Hepatocyte (in vitro differentiated cells): ENCODE measurements at places on chromosomes 16 and 17. TPM values are rescaled to one million over a fixed set of nuclear protein-coding genes. Genes with fewer than 3 reads are reported as not detected.
A peak's percentile ranks its signal among the peaks of the same experiment; 100 is the strongest.

DNA sequence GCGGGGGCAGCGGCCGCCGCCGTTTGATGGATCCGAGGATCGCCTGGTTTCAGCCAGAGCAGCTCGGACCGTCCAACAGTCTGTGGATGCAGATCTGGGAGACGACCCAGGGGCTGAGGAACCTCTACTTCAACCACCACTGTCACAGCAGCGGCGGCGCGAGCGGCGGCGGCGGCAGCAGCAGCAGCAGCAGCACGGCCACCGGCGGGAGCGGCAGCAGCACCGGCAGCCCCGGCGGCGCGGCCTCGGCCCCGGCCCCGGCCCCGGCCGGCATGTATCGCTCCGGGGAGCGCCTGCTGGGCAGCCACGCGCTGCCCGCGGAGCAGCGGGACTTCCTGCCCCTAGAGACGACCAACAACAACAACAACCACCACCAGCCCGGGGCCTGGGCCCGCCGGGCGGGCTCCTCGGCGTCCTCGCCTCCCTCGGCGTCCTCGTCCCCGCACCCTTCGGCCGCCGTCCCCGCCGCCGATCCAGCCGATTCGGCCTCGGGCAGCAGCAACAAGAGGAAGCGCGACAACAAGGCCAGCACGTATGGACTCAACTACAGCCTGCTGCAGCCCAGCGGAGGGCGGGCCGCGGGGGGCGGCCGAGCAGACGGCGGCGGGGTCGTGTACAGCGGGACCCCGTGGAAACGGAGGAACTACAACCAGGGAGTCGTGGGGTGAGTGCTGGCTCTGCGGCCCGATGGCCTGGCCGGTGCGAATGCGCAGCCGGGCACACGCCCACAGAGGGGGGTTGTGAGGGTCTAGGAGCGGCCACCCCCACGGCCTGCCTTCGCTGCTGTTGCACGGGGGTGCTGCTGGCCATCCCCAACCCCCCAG, 702 bp downstream of the TENT4B start:
- H3K27me3 ChIP-seq: no peaks in the 10 kb centered on the region
- peak overlapping the region; percentile 92 for H3K4me3 ChIP-seq
- peaks cover 7% of the 10 kb centered on the region for H3K4me1 ChIP-seq
- peak overlapping the region; percentile 79 for H3K27ac ChIP-seq
- DNase-seq: no peak

DNA sequence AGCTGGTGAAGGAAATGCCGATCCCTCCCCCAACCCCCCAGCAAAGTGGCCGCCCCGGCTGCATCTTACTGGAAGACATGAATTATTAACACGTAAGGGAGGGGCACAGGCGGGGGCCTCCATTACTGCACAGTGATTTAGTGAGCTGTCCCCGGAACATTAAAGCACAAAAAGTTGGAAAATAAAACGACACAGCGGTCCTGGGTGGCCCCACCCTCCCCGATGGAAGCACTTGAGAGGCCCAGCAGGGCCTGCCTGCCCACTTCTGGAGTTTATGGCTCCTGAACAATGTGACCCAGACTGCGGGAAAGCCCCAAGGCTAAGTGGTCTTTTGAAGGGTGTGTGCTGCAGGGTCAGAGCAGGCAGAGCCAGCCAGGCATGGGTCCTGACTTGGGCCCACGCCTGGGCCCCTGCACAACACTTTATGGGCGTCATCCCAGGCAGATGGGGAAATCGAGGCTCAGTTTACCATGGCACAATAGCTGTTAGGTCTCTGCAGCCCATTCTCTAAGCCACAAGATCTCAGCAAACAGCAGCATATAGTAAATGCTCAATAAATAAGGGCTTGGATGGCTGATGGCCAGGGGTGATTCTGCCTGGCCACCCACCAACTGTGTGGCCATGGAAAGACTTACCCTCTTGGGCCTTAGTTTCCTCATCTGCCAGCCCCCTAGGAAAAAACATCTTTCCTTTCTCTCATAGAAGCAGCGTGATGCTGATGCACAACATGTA, 22.8 kb downstream of the CCDC102A start:
- DNase-seq: peak; percentile 85
- H3K27ac ChIP-seq: peak overlapping the region; percentile 92
- peaks cover 37% of the 10 kb centered on the region for H3K4me1 ChIP-seq
- no peaks in the 10 kb centered on the region for H3K27me3 ChIP-seq

ACSM2A gene
- 25.5 and 27.6 TPM in 2 replicates for total RNA-seq

RTN4RL1 gene
- 0.48 and 1.4 TPM in 2 replicates for total RNA-seq

FKBP10 gene
- 239 and 290 TPM in 2 replicates for total RNA-seq

- no peaks in the 10 kb centered on the region for H3K36me3 ChIP-seq
- DNase-seq: no peak
- no peaks in the 10 kb centered on the region for H3K27me3 ChIP-seq
- no peak overlapping the region for H3K4me3 ChIP-seq
- no peak overlapping the region for H3K27ac ChIP-seq
- no peaks in the 10 kb centered on the region for H3K4me1 ChIP-seq
Measured at GRCh38 chr16:68599586-68599985, 45.5 kb upstream of the CDH3 start.

DNA sequence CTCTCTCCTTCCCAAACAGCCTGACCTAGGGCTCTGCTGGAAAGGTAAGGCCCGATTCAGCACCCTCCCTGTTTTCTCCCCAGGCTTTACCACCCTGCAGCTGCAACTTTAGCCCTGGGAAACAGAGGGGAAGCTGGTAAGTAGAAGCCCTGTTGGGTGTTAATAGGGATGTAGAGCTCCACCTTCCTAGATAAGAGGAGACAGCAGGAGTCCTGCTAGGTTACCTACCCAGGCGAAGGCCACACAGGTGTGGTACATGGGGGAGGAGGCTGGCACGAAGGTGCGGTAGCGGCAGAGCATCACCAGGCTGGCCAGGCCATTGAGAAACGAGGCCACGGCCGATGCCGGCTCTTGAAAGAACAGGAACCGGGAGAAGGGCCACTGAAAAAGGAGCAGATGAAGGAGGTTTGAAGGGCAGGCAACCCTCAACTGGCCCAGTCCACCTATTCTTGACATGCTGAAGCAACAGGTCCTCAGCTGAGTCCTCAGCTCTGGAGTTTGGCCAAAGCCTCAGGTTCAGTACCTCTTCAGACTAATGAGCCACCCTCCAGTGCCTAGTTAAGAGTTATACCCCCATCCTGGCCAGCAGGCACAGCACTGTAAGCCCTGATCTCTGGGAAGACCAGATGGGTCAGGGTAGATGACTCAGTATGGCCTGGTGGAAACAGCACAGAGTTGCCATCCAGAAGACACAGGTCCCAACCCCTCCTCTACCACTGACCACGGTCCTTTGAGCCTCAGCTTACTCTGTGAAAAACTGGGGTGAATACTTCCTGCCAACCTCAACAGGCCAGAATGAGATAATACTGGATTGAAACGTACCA, 3.3 kb downstream of the PGAP3 start:
- no peaks in the 10 kb centered on the region for H3K27me3 ChIP-seq
- H3K36me3 ChIP-seq: no peaks in the 10 kb centered on the region
- no peak overlapping the region for H3K27ac ChIP-seq
- H3K4me1 ChIP-seq: peaks cover 17% of the 10 kb centered on the region
- no peak overlapping the region for H3K4me3 ChIP-seq

MYH1 gene
- 0.12 TPM in 1 of 2 replicates, not detected in the other for total RNA-seq

HASPIN gene
- 1.3 and 1.5 TPM in 2 replicates for total RNA-seq

DNA sequence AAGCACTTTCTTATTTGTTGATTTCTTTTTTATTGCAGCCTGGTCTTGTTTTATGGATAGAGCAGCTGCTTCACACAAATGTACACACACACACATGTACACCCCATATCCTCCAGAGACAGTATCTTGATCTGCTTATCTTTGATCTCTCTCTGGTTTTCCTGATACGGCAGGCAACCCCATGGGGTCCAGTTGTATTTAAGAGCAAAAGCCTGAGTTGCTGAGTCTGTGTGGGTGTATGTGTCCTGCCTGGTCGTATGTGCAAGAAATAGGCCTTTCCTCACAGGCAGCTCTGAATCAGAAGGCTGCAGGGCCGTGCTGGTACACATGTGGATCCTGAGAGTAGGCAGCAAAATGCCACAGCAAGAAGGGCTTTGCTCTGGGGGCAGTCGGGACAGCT, 14.6 kb upstream of the LGALS9 start:
- H3K4me1 ChIP-seq: no peaks in the 10 kb centered on the region
- no peaks in the 10 kb centered on the region for H3K27me3 ChIP-seq
- H3K4me3 ChIP-seq: no peak overlapping the region
- no peaks in the 10 kb centered on the region for H3K36me3 ChIP-seq

CHP2 gene
- total RNA-seq: 1.6 and 2.0 TPM in 2 replicates

GRCh38 chr17:64443086-64443760, 5.7 kb upstream of the MILR1 start:
- H3K27ac ChIP-seq: no peak overlapping the region
- H3K4me3 ChIP-seq: no peak overlapping the region
- no peaks in the 10 kb centered on the region for H3K36me3 ChIP-seq
- no peak for DNase-seq
- H3K4me1 ChIP-seq: no peaks in the 10 kb centered on the region

DNA sequence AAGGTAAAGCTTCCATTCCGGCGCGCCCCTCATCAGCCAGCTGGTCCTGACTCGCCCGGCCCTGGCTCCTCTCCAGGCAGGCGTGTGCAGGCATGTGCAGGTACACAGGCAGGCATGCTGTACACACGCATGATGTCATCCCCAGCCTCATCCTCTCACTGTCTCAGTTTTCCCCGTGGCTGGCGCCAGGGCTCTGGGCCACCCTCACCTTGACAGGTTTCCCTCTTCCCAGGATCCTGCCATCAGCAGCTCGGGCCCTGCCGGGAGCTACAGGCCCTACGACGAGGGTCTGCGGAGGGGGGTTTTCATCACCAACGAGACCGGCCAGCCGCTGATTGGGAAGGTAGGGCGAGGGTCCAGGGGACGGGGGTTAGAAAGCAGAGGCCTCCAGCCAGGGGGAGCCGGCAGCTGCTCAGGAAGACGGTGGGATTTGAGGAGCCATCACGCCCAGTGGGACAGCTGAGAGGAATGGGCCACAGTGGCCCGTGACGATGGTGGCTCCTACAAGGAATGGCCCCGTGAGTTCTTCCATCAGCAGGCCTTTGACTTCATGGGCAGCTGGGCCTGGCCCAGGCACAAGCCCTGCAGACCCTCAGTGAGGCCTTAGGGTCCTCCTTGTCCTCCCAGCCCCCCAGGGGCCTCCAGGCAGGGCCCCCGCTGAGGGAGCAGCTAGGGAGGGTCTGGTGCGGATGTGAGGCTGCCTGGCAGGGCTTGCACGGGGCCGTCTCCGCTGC, 8.5 kb downstream of the GAA start:
- no peaks in the 10 kb centered on the region for H3K27me3 ChIP-seq
- no peaks in the 10 kb centered on the region for H3K36me3 ChIP-seq
- DNase-seq: peak; percentile 15
- no peaks in the 10 kb centered on the region for H3K4me1 ChIP-seq
- no peak overlapping the region for H3K4me3 ChIP-seq

CD300H gene
- 0.67 TPM in 1 of 2 replicates, not detected in the other for total RNA-seq

GRCh38 chr16:85428899-85429775, 184.0 kb upstream of the GSE1 start:
- no peak for DNase-seq
- H3K27ac ChIP-seq: no peak overlapping the region
- no peak overlapping the region for H3K4me3 ChIP-seq
- H3K4me1 ChIP-seq: no peaks in the 10 kb centered on the region
- no peaks in the 10 kb centered on the region for H3K27me3 ChIP-seq

GRCh38 chr17:64074704-64075426, 54.4 kb upstream of the ICAM2 start:
- H3K27ac ChIP-seq: peak overlapping the region; percentile 83
- no peak overlapping the region for H3K4me3 ChIP-seq
- no peaks in the 10 kb centered on the region for H3K36me3 ChIP-seq
- H3K27me3 ChIP-seq: no peaks in the 10 kb centered on the region
